ENCODE measurements at places on chromosomes 7 and 10. TPM values are rescaled to one million over a fixed set of nuclear protein-coding genes. Genes with fewer than 3 reads are reported as not detected.

DNA sequence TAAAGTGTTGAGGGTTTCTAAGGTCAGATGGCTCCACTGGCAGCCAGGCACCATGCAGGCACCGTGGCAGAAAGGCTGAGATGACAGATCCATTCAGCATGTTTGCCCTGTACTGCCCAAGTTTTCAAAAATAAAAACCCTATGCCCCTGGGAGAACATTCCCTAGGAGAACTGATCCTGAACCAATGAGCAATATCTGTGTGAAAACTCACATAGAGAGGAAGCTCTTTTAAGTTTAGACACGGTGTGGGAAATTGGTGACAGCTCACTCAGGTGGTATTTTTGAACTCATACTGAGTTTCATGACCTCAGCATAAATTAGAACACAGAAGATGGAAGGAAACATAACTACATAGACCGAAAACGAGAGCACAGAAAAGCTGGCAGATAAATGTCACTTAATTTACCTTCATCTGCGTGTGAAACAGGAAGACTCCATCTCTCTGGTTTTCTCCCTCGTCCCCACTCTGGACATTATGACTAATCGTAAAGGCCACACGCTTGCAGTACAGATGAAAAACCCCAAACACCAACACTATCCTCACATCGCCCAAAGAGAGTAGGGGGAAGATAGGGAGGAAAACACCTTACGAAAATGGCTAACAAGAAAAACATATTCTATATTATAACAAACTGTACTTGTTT lies 127.8 kb downstream of the ICA1 start:
- no peaks in the 10 kb centered on the region for H3K36me3 ChIP-seq
- H3K4me1 ChIP-seq: peaks cover 57% of the 10 kb centered on the region
- peak overlapping the region; percentile 14 for H3K4me3 ChIP-seq
- H3K27ac ChIP-seq: peak overlapping the region; percentile 49
- no peak for DNase-seq

ARMC3 gene
- total RNA-seq: not detected

DNA sequence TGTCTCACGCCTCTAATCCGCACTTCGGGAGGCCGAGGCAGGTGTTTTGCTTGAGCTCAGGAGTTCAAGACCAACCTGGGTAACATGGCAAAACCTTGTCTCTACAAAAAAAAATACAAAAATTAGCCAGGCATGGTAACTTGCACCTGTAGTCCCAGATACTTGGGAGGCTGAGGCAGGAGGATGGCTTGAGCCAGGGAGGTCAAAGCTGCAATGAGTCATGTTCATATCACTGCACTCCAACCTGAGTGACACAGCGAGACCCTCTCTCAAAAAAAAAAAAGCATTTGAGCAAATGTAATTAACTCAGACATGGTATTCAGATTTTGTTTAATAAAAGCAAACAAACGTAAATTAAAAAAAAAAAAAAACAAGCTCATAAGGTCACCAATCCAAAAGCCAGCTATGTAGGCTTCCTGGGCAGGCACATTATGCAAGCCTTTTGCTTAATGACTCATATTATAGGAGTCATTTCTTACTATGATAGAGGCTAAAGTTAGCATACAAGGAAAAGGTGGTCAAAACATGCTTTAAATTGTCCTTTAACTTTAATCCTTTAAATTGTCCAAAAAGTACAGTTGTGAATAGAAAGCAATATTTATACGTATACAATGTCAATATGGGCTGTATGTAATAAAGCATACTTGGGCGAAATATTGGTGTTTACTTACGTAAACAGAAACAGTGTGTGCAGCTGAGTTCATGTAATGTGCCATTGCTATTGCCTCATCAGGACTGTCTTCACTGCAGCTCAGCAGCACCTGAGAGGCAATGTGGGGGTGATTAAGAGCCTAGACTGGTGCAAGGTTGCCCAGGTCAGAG lies 13.0 kb downstream of the AKR1D1 start:
- no peaks in the 10 kb centered on the region for H3K27me3 ChIP-seq
- H3K27ac ChIP-seq: no peak overlapping the region
- no peak for DNase-seq

GRCh38 chr10:79424221-79425073 lies 21.0 kb downstream of the ZCCHC24 start:
- H3K27ac ChIP-seq: no peak overlapping the region
- no peaks in the 10 kb centered on the region for H3K27me3 ChIP-seq
- no peaks in the 10 kb centered on the region for H3K4me1 ChIP-seq
- H3K4me3 ChIP-seq: no peak overlapping the region
- DNase-seq: no peak

NEURL1 gene
- total RNA-seq: 1.5 TPM

PLXDC2 gene
- total RNA-seq: 0.38 TPM

TBX20 gene
- total RNA-seq: not detected

ANK3 gene
- 10.2 TPM for total RNA-seq

HOXA3 gene
- total RNA-seq: not detected

DNA sequence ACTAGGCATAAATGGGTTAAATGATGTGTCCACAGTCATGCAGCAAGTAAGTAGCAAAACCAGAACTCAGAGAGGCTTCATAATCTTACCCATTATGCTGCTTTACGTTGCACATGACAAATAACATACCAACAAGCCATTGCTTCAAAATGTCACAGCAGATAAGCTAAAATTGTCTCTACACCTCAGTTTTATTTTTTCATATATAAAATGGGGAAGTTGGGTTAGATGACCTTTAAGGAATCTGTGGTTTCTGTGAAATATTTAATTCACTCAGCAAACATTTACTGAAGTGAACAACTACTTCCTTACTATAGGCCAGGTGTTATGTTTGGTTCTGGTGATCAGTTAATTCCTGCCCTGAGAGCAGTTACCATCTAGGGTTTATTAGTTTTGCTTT lies 2.2 kb upstream of the ASCC1 start:
- DNase-seq: no peak
- H3K36me3 ChIP-seq: peaks cover 9% of the 10 kb centered on the region
- peak overlapping the region; percentile 10 for H3K4me3 ChIP-seq
- no peak overlapping the region for H3K27ac ChIP-seq
- H3K4me1 ChIP-seq: peaks cover 56% of the 10 kb centered on the region
- H3K27me3 ChIP-seq: no peaks in the 10 kb centered on the region

DNA sequence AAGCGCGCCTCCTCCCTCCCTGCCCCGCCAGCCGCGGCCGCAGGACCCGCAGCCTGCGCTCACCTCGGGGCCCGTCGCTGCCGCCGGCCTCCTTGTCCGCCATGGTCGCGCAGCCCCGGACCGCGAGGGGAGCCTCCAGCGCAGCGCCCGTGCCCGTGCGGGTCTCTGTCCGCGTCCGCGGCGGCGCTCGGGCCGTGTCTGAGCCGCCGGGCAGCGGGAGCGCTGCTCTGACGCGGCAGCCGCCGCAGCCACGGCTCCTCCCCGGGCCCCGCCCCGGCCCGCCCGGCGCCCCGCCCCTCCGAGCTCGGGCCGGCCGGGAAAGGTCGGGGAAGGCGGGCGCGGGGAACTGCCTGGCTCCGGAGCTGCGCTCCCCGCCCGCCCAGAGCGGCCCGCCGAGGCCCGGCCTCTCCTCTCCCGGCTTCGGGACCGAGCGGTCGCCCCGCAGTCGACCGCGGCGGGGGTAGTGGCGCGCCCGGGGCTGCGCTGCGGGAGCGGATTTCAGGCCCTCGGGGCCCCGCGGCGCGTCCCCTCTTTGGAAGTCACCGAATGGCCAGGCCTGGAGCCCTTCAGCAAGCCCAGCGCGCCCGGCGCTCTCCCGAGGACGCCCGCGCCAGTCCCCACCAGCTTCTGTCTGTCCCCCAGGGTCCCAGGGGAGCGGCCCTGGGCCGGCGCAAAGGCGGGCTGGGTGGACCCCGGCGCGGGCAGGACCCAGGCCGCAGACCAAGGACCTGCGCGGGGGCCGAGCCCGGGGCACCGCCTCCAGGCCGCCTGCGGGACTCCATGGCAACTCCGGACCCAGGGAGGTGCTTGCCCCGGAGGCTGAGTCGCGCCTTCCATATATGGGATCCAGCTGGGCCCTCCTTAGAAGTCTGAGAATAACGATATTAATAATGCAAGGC lies at the start of gene HSPA12A:
TSS of gene HSPA12A (minus strand) at position 200 of the 899 bp plus-strand sequence. CDS start at position 103, 97 bp downstream.
- H3K27me3 ChIP-seq: peaks cover 22% of the 10 kb centered on the region
- peak; percentile 25 for DNase-seq
- no peaks in the 10 kb centered on the region for H3K36me3 ChIP-seq
- H3K4me3 ChIP-seq: no peak within 1 kb of the TSS

DNA sequence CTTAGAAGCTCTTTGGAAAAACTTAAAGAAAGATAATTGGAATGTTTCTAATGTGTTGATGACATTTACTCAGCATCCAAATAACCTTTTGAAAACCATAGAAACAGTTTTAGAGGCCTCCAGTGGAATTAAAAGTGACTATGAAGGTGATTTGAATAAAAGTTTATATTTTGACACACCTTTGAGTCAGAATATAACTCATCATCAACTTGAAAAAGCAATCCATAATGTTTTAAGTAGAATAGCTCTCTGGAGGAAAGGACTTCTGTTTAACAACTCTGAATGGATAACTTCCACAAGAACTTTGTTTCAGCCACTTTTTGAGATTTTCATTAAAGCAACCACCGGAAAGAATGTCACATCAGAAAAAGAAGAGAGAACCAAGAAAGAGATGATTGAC lies 108.2 kb downstream of the ABCA13 start:
- no peak overlapping the region for H3K27ac ChIP-seq
- no peaks in the 10 kb centered on the region for H3K4me1 ChIP-seq
- no peak for DNase-seq
- H3K4me3 ChIP-seq: no peak overlapping the region
- H3K36me3 ChIP-seq: no peaks in the 10 kb centered on the region
- H3K27me3 ChIP-seq: no peaks in the 10 kb centered on the region

AGR3 gene
- total RNA-seq: not detected

DNA sequence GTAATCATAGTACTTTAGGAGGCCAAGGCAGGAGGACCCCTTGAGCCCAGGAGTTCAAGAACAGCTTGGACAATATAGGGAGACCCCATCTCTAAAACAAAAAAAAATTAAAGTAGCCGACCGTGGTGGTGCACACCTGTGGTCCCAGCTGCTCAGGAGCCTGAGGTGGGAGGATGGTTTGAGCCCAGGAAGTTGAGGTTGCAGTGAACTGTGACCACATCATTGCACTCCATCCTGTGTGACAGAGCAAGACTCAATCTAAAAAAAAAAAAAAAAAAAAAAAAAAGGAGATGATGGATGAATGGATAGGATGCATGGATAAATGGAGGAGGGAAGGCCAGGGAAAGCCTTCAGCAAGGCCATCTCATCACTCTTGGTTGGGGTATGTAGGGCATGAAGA lies 33.4 kb upstream of the BMPR1A start:
- H3K36me3 ChIP-seq: no peaks in the 10 kb centered on the region
- no peaks in the 10 kb centered on the region for H3K27me3 ChIP-seq
- no peak overlapping the region for H3K27ac ChIP-seq
- DNase-seq: no peak
- no peaks in the 10 kb centered on the region for H3K4me1 ChIP-seq

SPDYE11 gene
- total RNA-seq: not detected

DNA sequence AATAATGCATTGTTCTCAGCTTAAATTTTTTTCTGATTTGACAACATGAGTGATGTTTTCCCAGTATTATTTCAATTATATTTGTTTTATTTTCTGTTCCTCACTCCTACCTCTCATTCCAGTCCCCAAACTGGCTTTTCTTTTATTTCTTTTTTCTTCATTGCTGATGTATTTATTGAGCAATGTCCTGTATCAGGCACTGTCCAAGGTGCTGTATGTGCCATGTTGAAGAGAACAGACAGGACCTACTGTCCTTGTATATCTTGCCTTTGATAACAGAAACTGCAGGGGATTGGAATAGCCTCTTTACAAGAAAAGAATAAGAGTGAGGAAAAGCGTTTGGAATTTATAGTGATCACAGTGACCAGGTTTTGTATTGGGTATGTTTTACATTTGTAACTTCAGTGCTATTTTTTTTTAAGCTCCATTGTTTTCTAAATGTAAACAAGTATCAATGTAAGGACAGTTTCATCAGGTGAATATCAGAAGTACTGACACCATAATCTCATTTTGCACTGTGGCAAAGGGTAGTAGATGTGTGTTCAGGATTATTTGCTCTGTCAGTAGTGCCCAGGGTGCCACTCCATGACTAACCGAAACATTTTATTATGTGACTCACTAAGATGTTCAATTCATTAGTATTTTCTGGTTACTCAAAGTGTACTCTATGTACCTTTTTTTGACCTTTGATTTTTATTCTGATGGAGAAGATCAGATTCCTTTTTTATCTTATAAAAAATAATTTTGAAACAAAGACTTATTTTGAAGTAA lies 15.6 kb upstream of the CLDN12 start:
- H3K27me3 ChIP-seq: no peaks in the 10 kb centered on the region
- no peaks in the 10 kb centered on the region for H3K4me1 ChIP-seq
- H3K27ac ChIP-seq: no peak overlapping the region
- no peaks in the 10 kb centered on the region for H3K36me3 ChIP-seq

STEAP1B gene
- total RNA-seq: 0.20 TPM

DNA sequence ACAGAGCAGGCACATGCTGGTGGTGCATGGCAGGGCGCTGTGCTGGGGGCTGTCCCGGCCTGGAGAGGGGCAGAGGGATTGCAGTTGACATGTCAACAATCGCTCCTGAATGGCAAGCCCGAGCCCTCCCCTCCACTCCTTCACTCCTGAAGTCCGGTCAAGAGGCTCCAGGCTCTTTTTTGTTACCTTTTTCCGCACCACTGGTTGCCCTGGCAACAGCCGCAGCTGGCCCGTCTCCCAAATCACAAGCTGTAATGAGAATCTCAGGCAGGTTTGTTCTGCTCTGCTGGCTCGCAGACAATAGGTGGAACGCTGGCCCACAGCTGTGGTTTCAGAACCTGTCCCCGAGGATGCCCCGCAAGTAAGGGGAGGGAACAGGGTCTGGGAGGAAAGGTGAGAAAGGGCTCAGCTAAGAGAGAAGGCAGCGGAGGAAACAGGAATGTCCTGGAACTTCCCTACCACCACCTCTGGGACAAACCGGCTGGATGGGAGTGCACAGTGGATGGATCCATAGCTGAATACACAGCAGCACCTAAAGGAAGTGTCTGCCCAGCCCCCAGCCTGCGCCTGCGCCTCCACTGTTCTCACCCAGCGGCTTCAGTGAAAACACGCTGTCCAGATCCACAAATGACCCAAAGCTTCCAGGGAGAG lies 58.9 kb downstream of the CALML3 start:
- no peak overlapping the region for H3K27ac ChIP-seq
- no peaks in the 10 kb centered on the region for H3K4me1 ChIP-seq
- H3K4me3 ChIP-seq: no peak overlapping the region
- no peaks in the 10 kb centered on the region for H3K36me3 ChIP-seq

DNA sequence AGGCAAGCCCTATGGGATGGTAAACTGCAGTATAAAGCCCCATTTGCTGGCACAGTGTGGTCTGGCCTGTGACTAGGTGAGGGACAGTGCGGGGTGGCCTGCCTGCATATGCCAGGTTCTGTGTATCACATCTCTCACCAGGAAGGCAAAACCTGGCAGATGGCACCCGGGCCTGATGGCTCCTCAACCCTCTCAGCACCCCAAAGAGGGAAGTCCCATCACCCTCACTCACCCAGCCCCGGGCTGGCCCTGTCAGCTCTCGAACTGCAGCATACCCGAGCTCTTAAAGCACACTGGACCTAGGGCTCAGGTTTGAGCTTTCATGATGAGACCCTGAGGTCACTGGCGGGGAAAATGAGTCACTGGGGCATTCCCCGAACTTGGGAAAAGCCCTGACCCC lies 130.5 kb downstream of the LHPP start:
- no peaks in the 10 kb centered on the region for H3K4me1 ChIP-seq
- DNase-seq: no peak
- H3K4me3 ChIP-seq: no peak overlapping the region

- H3K4me1 ChIP-seq: no peaks in the 10 kb centered on the region
- DNase-seq: no peak
- H3K27ac ChIP-seq: no peak overlapping the region
- H3K36me3 ChIP-seq: no peaks in the 10 kb centered on the region
- no peaks in the 10 kb centered on the region for H3K27me3 ChIP-seq
Observed at GRCh38 chr7:29156907-29157452, 10.6 kb upstream of the CPVL start.

AKAP9 gene
- total RNA-seq: 40.3 TPM
